Mucosa of gallbladder (tissue), 1 donor: ENCODE measurements at places on chromosomes 12 and 14. TPM values are rescaled to one million over a fixed set of nuclear protein-coding genes. Genes with fewer than 3 reads are reported as not detected.

LALBA gene
- not detected for total RNA-seq

DERA gene
- total RNA-seq = 34.4 TPM

TAS2R7 gene
- total RNA-seq = not detected

IAPP gene
- not detected for total RNA-seq

SCN8A gene
- total RNA-seq = 15.2 TPM

FITM1 gene
- 0.81 TPM for total RNA-seq

CLEC4A gene
- 1.6 TPM for total RNA-seq

CLEC6A gene
- not detected for total RNA-seq

FLRT2 gene
- total RNA-seq = 20.5 TPM
